SK-N-DZ (cell line): ENCODE measurements at places on chromosomes 16 and 17.

DNA sequence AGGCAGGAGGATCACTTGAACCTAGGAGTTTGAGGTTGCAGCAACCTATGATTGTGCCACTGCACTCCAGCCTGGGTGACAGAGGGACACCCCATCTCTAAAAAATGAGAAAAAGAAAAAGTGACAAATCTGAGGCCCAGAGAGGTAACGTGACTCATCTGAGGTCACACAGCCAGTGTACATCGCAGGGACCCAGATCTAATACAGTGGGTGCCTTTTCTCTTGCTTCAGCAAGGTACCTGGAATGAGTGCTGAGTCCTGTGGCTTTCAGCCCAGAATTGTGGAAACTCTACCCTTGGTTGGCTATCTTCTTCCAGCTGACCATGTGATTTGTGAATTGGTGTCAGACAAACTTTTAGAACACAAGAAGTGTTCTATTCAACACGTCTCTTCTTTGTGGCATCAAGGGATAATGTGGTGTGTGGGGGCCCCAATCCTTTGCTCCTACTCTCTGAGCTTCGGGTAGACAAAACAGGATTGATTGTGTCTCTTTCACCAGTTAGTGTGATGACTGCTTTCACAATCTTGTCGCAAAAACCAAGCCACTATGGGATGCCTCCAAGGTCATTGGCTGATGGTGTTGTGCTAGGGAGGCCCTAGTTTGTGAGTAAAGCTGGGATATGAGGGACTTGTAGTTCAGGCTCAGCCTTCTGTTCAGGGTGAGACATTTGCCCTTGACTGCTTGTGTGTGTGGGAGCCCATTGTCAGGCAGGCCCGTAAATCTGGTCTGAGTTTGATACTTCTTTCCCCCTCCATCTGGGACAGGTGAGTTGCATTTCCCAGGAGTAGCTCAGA, 71.0 kb downstream of the MSI2 start:
- DNase-seq, result no peak

DNA sequence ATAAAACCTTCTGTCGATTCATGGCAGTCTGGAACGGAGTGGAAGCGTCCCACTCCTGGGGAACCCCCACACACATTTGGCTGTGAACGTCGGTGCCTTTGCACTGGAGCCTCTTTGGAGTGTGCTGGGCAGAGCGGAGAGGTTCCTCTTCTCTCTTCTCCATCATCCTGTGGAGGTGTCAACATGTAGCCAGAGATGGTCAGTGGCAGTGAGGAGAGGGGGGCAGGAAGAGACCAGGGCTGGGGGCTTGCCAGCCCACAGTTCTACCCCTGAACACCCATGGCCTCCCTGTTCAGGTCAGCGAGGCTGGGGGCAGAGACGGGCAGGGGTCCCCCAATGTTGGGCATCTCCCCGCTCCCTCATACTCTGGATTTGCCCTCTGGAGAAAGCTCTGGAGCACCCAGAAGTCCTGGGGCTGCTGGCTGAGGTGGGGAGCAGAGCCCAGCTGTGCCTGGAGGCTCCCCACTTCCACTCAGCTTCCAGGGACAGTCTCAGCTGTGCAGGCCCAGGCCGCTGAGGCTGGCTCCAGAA, 223.7 kb downstream of the SEC14L1 start:
- DNase-seq, result no peak

DNA sequence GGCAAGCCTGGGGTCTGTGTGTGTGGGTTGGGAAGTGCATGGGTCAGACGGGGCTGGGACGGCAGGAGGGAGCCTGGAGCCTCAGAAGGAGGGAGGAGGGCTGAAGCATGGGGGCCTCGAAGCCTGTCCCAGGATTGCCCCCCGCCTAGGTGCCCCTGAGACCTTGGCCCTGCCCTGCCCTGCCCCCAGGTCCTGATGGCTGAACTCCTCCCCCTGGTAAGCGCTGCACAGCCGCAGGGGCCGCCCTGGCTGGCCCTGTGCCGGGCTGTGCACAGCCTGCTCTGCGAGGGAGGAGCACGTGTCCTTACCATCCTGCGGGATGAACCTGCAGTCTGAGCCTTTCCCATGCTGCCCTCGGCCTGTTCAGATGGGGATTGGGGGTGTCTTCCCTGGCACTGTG, 4.4 kb downstream of the TEDC2 start:
- no peak for DNase-seq

DNA sequence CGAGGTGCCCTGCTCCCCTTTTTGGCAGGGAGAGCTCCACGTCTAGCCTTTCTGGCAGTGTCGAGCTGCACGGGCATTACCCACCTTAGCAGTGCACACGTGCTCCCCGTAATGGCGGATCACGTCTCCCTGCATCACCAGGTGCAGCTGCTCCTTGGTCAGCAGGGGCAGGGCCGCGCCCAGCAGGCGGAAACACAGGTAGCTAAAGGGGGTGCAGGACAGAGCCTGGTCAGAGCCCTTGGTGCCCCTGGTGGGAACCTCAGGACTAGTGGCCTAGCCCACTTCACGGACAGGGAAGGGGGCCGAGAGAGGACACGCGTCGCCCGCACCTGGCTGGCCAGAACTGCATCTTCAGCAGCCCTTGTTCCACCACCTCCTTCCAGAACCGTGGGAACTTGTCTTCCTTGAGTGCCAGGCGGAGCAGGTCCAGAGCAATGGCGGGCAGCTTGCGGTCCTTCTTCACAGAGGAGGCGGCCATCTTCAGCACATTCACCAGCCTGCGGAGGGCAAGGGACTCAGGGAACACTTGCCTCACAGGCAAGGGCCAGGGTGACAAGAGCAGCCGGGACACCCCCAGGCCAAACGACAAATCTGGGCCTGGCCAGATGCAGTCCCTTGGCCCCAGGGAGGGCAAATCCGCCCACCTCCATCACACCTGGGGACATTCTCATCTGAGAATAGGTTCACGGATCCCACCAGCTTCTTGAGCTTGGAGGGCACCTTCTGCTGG, 3.2 kb downstream of the MYBBP1A start:
- no peak for DNase-seq

DNA sequence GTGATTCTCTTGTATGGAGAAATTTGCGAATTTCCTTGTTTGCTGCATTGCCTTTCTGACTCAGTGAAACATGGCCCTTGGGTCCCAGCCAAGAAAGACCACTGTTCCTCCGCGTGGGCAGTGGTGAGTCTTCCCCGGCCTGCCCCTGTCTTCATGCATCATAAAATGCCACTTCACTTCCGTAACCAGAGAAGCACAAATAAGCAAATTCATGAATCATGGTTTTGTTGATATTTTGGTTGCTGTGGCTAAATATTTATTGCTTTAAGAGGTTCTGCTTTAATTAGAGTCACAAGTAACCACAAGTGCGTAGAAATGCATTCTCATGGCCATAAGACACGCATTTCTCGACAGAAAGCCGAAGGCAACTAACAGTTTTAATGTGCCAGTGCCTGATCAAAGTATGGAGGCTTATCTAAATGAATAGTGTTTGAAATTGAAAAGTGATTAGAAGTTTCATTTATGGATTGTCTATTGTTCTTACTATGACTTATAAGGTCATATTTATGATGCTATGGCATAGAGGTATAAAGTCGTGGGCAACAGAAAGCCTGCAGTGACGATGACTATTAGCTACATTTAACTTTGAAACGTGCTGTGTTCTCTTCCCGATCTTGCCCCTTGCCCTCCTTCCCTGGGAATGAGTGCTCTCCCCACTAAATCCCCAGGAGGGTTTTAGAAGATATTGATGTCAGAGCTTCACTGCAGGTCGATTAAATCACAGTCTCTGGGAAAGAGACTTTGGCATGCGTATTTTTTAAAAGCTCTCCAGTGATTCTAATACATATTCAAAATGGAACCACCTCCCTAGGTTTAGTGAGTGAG, 76.0 kb downstream of the WIPI1 start:
- no peak for DNase-seq

DNA sequence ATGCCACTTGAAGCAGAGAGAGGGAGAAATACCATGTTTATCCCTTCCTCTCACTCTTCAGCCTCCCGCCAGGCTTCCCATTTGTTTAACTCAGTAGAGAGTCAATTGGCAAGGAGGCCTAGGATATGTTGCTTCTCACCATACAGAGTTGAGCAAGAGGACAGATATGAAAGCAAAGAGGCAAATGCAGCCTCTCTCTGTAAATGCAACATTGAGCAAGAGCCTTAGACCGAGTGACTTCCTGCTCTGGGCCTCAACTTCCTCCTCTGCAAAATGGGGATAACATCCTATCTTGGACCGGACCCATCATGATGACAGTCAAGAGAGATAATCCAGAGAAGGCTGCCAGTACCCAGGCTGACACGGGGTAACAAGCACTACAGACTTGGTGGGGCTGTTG, 36.8 kb downstream of the SOCS1 start:
- no peak for DNase-seq

- DNase-seq, result no peak
Measured at GRCh38 chr16:72023962-72024361, 15.4 kb downstream of the DHODH start.

- DNase-seq, result no peak
Measured at GRCh38 chr17:77310336-77310735, 169.6 kb downstream of the SEC14L1 start.

DNA sequence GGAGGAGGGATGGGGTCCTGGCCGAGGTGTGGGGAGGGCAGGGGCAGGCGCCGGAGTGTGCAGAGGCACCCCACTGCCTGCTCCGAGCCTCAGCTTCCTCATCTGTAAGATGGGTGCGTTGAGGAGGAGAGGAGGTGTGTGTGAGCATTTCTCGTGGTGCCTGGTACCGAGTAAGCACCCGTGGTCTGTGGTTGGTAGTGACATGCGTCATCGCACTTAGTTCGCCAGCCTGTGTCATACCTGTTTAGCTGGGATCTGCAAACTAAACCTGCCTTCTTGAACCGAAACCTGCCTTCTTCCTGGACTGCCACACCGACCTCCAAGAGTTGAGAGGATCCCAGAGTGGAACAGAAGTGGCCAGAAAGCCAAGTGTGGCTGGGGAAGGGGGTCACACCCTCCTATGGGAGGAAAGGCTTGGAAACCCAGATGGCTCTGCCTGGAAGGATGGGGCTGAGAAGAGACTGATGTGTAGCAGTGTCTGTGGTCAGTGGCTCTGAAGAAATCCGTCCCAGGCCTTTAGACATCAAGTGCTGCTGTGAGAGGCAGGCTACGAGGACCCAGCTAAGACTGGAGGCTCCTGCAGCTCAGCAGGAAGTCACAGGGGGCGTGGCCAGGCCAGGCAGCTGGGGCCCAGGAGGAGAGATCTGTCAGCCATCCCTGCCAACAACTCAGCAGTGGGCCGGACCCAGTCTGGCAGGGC, 162.6 kb upstream of the PLCG2 start:
- DNase-seq, result no peak

DNA sequence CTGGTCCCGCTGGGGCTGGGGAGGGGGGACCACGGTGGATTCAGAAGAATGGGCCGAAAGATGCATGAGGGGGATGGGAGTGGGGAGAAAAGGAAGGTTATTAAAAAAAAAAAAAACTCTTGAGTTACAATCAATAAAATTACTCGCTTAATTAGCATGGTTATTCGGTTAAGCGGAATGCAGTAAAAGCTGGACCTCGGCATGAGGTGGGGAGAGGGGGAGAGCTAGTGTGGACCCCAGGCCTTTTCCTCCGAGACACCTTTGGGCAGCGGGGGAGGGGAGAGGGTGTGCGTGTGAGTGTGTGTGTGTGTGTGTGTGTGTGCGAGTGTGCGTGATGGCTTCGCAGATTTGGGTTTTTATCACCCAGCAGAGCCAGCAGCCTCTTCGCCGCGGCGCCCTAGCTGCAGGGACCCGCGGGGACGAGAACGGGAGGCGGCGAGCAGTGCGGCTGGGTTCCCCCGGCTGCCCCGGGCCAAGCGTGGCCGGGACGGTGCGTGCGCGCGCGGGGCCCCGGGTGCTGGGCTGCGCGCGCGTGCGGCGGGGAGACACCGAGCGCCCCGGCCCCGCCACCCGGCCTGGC, 3.7 kb downstream of the BAHCC1 start:
- DNase-seq, result no peak

- DNase-seq, result no peak
Measured at GRCh38 chr16:50505115-50505514, 43.1 kb upstream of the NKD1 start.

DNA sequence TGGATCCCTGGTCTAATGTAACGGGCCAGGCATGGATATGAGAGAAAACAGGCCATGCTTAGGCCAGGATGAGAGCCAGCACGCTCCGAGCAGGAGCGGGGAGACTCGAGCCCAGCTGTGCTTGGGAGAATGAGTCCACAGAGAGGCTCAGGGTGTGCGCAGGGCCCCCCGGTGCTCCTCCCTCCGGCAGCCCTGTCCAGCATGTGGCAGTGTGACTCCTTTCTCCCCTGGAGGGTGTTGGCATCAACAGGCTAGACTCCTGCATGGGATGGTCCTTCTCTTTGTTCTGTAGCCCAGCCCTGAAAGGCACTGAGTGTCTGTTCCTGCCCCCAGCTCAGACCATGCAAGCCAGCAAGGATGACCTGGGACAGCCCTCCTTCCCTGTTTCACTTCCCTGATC, 23.4 kb downstream of the PGS1 start:
- no peak for DNase-seq

DNA sequence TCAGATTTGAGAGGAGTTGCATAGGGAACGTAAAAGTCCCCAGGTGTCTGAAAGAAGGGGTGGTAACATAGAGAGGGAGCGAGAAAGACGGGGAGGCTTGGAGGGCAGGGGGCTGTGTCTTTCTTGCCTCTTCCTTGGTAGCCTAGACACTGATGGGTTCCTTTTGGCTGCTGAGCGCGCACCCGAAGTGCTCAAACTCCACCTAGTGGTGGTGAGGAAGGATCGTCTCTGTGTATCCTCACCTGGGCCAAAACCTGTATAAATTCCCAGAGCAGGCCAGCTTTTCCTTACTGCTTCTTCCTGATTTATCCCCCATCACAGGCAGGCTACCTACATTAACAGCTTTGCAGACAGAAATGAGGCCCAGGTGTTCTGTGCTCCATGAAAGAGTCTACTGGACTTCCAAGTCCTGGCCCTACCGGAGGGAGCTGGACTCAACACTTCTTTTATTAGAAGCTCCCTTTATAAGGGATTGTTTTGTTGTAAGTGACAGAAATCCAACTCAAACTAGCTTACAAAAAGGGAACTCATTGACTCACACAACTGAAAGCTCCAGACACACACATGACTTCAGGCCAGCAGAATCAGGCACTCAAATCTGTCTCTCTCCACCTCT, 5.5 kb upstream of the SLC25A35 start:
- DNase-seq, result peak; percentile 85

DNA sequence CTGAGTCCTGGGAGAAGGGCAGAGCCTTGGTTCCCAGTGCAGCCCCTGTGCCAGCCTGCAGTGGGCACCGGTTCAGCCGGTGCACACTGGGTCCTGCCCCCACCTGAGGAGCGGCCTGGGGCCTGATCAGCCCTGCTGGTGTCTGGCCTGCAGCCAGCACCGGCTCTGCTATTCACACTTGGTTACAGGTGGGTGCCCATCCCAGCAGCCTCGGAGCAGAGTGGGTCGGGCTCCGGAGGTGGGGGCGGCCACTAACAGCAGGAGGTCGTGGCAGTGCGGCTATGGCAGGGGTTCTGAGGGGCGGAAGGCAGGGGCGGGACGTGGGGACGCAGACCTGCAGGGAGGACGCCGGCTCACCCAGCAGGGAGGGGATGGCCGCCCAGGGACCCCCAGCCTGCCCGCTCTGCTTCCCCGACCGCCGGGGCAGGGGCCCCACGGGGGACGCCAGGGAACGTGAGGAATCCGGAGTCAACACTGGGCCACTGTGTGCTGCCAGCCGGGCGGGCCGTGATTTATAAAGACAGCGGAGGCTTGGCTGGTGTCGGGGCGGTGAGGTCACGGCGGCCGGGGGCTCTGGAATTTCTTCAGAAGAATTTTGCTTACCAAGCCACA, 20.3 kb downstream of the METRNL start:
- DNase-seq, result no peak
